ENCODE measurements at places on chromosomes 2 and 18.

DNA sequence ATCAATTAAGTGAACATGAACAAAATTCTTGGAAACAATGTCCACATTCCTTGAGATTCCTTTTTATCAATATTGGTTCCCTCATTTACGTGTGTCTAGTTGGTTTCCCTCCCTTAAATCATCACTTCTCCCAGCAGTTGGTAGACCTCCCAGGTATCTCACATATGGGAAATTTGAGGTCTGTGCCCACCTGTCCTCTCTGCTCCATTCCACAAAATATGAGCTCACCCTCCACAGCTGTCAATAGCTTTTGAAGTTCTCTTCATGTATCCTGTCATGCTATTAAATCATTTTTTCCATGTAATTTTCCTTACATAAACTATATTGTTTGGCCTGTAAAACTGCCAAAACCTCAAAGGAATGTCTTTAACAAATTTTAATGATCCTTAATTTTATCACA, 992.2 kb upstream of the ACVR2A start:
- DNase-seq, result no peak

DNA sequence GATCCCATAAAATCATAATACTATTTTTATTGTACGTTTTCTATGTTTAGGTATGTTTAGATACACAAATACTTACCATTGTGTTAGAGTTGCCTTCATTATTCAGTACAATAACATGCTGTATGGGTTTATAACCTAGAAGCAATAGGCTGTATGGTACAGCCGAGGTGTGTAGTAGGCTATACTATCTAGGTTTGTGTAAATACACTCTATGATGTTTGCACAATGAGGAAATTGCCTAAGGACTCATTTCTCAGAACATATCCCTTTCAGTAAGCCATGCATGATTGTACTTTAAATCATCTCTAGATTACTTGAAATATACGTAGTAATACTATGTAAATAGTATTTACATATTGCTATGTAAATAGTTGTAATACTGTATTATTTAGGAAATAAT, 156.7 kb downstream of the CDCA7 start:
- DNase-seq, result no peak

GRCh38 chr2:11248-11941, 34.9 kb downstream of the FAM110C start:
- DNase-seq, result no peak

DNA sequence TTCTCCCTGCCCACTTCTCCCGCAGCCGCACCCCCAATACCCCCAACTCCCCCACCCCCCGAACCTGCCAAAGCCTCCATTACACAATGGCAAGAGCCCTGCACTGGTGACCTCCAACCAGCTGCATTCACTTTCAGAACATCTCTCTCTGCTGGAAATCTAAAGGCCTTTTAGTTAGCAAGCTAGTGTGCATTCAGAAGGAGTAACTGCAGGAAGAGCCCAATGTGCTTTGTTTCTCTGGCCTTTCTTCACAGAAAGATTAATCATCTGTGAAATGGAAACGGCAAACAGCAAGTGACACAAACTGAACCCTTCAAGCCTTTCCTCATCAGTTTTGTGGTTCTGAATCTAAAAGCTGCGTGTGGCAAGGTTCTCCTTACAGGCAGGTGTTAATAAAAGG, 124.2 kb downstream of the OLA1 start:
- DNase-seq, result no peak

- DNase-seq, result no peak
These were observed 125.5 kb downstream of the TFCP2L1 start for GRCh38 chr2:121159291-121160071.

- no peak for DNase-seq
These were observed 16.3 kb downstream of the OTOF start for GRCh38 chr2:26461601-26462023.

DNA sequence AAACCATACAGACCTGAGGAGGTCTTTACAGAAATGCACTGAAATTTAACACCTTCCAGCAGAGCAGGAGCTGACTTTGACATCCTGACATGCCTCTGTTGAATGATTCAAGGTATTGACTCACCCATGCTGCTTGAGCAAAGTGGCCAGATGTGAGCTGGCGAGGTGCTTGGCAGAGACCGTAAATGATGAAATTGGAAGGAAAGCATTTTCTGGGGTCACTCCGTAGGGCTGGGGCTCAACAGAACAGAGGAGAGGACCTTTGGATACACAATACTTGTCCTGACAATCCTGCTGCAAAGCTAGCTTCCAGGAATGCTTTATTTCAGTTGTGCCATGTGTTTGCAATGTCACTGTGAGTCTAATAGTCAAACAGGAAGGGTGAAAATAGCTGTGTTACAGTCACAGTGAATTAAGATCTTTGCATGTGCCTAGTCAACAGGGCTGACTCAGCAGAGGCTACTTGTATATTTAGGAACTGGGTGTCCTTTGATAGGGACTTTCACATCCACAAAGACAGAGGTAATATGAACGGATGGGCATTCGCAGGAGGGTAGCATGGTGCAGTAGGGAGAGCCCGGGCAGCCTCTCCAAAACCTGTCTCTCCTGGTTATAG, 31.6 kb upstream of the NCK2 start:
- no peak for DNase-seq

GRCh38 chr18:33264566-33264965, 176.0 kb downstream of the CCDC178 start:
- DNase-seq, result no peak

DNA sequence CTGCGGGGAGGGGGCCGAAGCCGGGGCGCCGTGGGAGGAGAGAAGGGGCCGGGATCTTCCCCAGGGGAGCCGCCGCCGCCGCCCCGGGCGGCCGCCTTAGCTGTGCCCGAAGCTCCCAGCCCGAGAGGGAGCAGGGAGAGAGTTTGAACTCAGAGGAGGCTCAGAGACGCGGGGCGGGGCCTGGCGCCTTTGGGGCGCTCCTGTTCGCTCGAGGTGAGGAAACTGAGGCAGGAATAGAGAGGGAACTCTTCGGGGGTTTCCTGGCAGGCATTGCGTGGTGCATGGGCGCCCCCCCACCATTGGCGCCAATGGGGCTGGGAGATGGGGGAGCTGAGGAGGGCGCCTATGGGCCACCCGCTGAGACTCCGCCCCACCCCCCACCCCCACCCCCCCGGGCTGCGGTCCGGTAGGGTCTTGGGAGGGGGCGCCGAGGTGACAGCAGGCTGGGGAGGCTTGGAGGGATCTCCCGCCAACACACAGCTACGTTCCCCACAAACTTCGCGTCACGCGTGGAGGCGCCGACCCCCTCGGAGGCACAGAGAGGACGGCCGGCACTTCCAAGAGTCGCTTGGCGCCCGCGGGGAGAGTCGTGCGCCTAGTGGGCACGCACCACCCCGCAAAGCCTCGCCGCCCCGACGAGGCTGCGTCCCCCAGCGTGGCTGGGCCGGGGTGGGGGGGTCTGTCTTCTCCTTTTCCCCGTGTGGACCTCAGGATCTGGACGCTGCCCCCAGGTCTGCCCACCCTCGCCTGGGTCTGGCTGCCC, 680 bp downstream of the CTDSP1 start:
- DNase-seq, result no peak

DNA sequence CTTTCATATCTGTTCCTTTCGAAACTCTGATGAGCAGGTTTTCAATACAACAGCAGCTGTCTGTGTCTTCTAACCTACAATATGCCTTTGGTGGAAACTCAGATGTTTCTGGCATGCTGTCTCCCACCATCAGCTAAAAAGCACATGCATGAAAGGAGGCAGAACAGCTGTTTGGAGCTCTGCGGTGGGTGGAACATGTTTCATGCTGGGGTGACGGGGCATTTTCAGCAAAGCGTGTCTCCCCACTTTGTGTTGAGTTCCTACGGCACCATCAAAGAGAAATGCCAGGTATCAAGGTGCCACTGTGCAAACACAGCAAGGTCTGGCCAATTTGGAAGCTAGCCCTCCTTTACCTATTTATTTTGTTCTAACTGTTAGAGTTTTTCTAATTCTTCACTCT, 290.1 kb downstream of the CLIP4 start:
- no peak for DNase-seq

DNA sequence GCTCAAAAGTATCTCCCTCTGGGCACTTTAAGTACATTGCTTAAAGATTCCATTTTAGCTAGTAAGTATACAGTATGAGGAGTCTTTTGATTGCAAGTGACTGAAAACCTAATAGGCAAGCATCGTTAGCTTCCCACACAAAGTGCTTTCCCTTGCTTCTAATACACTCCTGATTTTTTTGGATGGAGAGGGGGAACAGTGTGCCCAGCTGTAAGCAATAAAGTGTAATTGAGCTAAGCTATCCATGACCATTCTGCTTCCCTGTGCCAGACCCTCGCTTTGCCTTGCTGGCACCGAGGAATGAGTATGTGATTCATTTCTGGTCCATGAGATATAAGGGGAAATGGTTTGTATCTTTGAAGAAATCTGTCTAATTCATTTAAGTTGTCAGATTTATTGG, 3.8 kb upstream of the ZNF24 start:
- no peak for DNase-seq

GRCh38 chr2:150385211-150385610, 102.3 kb downstream of the RND3 start:
- no peak for DNase-seq

DNA sequence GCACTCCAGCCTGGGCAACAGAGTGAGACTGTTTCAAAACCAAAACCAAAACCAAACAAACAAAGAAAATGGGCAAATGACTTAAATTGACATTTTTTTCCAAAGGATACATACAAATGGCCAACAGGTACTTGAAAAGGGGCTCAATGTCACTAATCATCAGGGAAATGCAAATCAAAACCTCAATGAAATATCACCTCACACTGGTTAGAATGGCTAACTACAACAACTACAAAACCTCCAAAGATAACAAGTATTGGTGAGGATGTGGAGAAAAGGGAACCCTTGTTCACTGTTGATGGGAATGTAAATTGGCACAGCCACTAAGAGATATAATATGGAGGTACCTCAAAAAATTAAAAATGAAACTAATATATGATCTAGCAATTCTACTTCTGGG, 213.2 kb upstream of the HS6ST1 start:
- no peak for DNase-seq

- DNase-seq, result no peak
These were observed 49.0 kb upstream of the SP3 start for GRCh38 chr2:174014011-174014698.

DNA sequence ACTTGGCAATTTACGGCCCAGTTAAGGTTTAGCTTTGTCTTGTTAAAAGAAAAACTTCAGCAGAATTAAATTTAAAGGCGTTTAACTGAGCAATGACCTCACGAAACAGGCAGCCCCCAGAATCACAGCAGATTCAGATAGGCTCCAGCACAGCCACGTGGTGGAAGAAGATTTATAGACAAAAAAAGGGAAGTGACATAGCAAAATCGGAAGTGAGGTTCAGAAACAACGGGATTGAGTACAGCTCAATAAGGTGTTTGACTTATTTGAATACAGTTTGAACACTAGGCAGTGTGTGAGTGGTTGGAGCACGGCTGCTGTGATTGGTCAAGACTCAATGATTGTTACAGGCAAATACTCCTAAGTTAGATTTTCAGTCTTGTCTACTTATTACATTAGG, 79.8 kb downstream of the MOGAT1 start:
- DNase-seq, result no peak

GRCh38 chr2:220433131-220433530, 805.7 kb downstream of the SLC4A3 start:
- no peak for DNase-seq

- no peak for DNase-seq
These were observed 1883.3 kb upstream of the CELF4 start for GRCh38 chr18:39448942-39449341.

DNA sequence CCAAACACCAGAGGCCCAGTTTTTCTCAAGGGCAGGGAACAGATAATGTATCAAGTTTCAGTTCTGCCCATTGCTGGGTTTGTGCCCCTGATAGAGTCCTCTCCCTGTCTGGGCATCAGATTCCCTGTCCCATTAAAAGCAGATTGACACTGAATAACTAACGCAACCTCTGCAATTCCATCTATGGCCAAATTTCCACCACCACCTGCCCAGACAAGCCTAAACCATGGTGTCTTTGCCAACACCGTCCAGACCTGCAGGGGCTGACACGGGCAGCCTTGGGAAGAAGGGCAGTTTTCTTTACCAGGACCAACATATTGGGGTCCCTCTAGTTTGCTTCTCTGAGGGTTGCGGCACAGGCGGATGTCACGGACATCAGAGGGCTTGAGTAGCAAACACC, 26.4 kb upstream of the PAX8 start:
- DNase-seq, result no peak

- no peak for DNase-seq
These were observed 15.8 kb downstream of the ATF2 start for GRCh38 chr2:175152242-175152641.

DNA sequence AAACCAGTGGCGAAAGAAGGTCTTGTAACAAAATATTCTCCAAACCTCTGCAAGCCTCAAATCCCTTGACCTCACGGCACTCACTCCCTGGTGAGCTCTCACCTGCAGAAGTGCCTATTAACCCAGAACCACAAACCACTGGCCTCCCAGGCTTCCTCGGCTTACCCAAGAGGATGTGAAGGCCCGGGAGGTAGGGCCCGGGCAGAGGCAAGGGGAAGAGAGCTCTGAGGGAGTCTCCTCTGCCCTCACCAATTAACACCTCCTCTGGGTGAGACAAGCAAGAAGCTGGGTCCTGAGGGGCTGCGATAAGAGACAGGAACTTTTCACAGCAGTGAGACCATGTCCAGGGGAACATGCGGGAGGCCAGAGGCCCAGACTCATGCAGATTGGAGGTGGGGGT, 53.7 kb downstream of the EMX1 start:
- no peak for DNase-seq

GRCh38 chr18:33928231-33928630, 296.5 kb downstream of the NOL4 start:
- no peak for DNase-seq

GRCh38 chr2:227179988-227180685, 15.7 kb downstream of the COL4A3 start:
- DNase-seq, result no peak

- no peak for DNase-seq
These were observed 85.2 kb upstream of the FN1 start for GRCh38 chr2:215521031-215521430.

DNA sequence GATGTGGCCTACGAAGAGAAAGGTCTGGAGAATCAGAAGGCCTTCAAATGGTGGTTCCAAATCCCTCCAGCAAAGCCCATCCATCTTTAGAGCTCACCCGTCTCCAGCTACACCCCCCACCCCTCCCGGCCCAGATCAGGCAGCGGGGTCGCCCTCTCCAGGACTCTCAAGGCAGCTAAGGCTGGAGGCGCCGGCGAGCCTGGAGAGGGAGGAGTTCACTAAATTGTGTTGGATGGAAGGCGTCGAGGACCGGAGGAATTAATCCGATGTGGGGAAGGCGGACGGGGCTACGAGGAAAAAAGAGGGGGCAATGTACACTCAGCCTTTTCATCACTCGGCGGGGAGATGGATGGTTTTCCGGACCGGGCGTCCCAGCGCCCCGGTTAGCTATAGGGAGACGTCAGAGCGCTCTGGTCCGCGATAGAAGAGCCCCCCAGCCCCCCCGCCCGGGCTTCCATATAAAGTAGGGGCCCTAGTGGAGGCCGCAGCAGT, at the start of gene GRP:
Gene GRP, plus strand, starts transcription at position 487 of the 492 bp plus-strand sequence. CDS start 108 bp downstream, outside the sequence.
- no peak for DNase-seq

All from NCI-H187 treated with DMSO at 0.1 percent for 48 hours (cell line).